HFF-Myc (cell line): ENCODE measurements at places on chromosomes 12 and 14.

- DNase-seq = no peak
Measured at GRCh38 chr12:1575408-1576401, 18.7 kb downstream of the FBXL14 start.

DNA sequence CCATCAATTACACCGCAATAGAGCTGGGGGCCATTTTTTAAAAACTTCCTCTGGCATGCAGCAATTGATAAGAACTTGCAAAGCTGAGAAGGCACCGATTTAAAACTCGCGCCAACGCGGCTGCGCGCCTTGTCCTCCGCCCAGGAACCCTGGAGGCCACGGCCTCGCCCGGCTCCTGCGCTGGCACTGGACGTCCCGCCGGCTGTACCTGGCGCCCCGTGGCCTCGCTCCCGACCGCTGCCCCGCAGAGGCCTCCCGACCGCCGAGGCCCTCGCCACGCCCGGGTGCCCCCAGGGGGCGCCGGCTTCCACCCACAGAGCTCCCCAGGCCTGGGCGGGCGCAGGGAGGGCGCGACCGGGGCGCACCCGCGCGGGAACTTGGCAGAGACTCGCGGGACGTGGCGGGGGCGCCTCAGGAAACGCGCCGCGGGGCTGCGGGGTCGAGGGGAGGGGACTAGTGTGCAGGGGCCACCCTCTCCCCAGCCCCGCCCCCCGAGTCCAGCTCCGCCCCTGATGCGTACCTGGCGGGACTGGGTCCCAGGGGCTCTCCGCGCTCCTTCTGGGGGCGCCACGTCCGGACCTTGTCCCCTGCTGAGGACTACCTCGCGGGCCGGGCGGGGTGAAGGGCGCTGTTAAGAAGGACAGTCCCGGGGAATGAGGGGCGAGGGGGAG is 65.7 kb downstream of the TNFAIP2 start:
- DNase-seq = no peak

GRCh38 chr14:63901434-63902085 is 48.8 kb downstream of the SYNE2 start:
- no peak for DNase-seq

GRCh38 chr14:67586369-67586768 is 13.7 kb downstream of the PIGH start:
- DNase-seq = no peak
